ENCODE measurements at places on chromosomes 12 and 14. TPM values are rescaled to one million over a fixed set of nuclear protein-coding genes. Genes with fewer than 3 reads are reported as not detected.

GRCh38 chr12:39341179-39341578, 101.7 kb downstream of the KIF21A start:
- no peak for DNase-seq

DNA sequence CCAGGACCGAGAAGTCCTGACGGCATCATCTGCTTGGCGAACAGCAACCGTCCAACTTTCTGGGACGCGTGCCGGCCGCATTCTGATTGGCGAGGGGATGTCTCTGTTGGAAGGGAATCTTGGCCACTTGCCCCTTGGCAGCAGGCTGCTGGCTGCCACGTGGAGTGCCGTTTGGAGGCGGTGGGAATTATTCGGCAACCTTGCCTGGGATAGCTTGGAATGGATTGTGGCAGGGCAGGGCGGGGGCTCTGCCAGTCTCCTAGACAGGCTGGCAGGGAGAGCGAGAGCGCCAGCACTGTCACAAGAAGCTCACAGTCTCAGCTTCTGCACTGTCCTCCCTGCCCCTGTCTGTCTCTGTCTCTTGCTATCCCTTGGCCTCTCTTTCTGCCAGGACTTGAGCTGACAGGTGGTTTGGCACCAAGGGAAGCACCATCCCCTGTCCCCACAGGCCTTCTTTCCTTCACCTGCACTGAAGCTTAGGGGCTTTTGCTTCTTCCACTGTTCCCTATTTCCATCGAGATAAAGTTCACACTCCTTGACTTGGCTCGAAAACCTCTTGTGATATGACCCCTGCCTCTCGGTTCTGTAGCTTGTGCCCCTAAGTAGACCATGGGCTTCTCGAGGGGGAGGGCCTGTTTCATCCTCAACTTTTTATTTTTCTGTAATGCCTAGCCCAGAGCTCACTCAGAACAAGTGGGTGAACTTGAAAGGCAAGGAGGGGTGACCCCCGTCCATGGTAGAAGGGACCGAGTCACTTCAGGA, 201.9 kb downstream of the PHETA1 start:
- DNase-seq: no peak

DNA sequence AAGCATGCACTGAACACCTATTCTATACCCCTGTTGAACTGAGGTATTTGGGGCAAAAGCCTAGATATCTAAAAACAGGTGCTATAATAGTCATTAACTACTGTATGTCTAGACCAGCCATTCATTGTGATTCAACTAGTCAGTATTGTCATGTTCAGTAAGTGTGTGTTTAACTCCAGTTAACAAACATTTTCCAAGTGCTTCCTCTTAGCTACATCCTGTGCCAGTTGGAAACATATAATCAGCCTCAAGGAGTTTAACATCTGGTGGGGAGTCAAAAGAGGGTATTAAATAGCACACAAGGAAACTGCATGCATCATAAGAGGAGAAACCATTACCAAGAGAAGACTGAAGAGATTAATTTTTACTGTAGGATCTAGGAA, 20.4 kb downstream of the TMTC1 start:
- DNase-seq: no peak

The CCDC38 gene
- total RNA-seq: not detected
